T-helper 17 cell (primary cell): ENCODE measurements at places on chromosomes 3 and 15.
A peak's percentile ranks its signal among the peaks of the same experiment; 100 is the strongest.

GRCh38 chr15:34854232-34854631, 58.9 kb upstream of the ACTC1 start:
- no peaks in the 10 kb centered on the region for H3K36me3 ChIP-seq
- DNase-seq: no peak
- no peak overlapping the region for H3K4me3 ChIP-seq
- no peaks in the 10 kb centered on the region for H3K4me1 ChIP-seq

DNA sequence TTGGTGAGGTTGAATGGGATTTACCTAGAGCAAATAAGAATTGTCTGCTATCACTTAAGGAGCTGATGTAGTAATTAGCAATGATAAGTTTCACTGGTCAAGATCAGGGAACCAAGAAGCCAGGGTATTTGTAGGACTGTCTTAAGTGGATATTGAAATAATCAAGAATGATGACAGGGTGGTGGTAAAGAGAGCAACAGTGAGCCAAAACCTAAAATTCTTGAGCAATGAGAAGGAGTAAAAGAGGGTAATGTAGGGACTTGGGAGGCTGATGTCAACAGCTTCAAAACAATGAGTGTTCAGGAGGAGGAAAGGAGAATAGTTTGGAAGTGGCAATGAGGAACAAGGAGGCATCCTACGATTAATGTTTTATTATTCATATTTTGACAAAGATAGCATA, 31.5 kb upstream of the SLC2A2 start:
- no peaks in the 10 kb centered on the region for H3K4me1 ChIP-seq
- no peak for DNase-seq
- no peaks in the 10 kb centered on the region for H3K36me3 ChIP-seq
- H3K27me3 ChIP-seq: no peaks in the 10 kb centered on the region

GRCh38 chr3:166527325-166527724, 690.1 kb upstream of the BCHE start:
- H3K4me1 ChIP-seq: no peaks in the 10 kb centered on the region
- H3K4me3 ChIP-seq: no peak overlapping the region
- no peaks in the 10 kb centered on the region for H3K27me3 ChIP-seq
- no peak overlapping the region for H3K27ac ChIP-seq

GRCh38 chr3:42780892-42781700, 8.0 kb upstream of the CCDC13 start:
- no peak overlapping the region for H3K27ac ChIP-seq
- H3K4me3 ChIP-seq: no peak overlapping the region
- DNase-seq: no peak
- peaks cover 2% of the 10 kb centered on the region for H3K4me1 ChIP-seq
- H3K36me3 ChIP-seq: no peaks in the 10 kb centered on the region

- H3K4me3 ChIP-seq: peak overlapping the region; percentile 52
- no peaks in the 10 kb centered on the region for H3K27me3 ChIP-seq
- H3K27ac ChIP-seq: peak overlapping the region; percentile 88
- H3K4me1 ChIP-seq: peaks cover 9% of the 10 kb centered on the region
Observed at GRCh38 chr3:195259154-195259474, 11.8 kb downstream of the XXYLT1 start.

DNA sequence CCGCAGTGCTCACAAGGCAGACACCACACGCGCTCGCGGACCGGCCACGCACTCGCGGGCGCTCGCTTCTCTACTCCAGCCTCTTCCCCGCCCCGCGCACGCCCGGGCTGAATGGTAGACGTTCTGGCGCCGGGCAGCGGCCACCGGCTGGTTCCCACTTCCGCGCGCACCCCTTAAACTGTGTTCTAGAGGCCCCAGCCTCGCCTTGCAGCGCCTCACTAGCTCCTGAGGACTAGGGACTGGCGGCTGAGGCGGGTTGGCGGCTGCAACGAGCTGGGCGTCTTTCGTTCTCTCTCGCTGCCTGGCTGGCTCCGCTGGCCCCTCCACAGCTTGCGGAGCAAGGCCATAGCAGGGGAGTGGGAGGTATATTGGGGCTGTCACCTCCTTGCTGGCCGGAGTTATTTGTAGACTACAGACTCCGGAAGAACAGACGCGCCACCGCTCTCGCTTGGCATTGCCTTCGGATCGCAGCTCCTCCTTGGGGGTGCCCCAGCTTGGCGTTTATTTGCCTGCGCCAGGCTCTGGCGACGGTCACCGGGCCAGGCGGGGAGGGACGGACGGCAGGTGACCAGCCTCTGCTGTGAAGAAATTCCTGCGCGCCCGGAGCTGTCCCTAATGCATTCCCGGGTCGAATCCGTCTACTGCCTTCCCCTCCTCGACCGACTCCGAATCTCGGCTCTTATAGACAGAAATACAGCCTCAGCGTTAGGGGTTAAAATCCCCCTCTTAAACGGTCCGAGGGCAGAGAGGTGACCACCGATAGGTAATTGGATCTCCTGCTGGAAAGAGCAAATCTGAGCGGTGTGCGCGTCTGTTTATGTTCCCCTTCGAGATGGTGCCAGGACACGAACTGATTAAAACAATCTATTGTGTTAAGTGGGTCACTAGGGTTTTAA, 1.3 kb downstream of the GREM1 start:
- H3K27me3 ChIP-seq: peaks cover 64% of the 10 kb centered on the region
- DNase-seq: no peak
- H3K36me3 ChIP-seq: peaks cover 4% of the 10 kb centered on the region
- H3K27ac ChIP-seq: no peak overlapping the region
- H3K4me3 ChIP-seq: peak overlapping the region; percentile 70
- peaks cover 14% of the 10 kb centered on the region for H3K4me1 ChIP-seq

DNA sequence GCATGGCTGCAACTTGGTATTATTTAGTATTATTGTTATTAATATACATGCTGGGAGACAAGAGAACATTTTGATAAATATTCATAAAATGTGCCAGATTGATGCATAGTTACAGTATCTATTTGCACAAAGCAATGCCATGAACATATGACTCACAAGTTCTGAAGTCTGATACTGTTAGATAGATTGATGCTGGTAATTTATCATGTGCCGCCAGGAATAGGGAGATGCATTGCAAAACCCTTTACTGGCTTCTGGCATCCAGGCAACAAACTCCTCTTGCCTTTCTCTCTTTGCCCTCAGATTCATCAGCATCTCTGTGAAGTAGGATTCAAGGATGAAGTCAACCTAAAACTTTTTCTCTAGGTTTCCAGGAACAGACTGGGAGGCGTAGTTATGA, 41.0 kb upstream of the SLC25A26 start:
- DNase-seq: no peak
- H3K27ac ChIP-seq: no peak overlapping the region
- H3K4me1 ChIP-seq: no peaks in the 10 kb centered on the region
- peaks cover 9% of the 10 kb centered on the region for H3K27me3 ChIP-seq
- no peak overlapping the region for H3K4me3 ChIP-seq
- H3K36me3 ChIP-seq: no peaks in the 10 kb centered on the region

DNA sequence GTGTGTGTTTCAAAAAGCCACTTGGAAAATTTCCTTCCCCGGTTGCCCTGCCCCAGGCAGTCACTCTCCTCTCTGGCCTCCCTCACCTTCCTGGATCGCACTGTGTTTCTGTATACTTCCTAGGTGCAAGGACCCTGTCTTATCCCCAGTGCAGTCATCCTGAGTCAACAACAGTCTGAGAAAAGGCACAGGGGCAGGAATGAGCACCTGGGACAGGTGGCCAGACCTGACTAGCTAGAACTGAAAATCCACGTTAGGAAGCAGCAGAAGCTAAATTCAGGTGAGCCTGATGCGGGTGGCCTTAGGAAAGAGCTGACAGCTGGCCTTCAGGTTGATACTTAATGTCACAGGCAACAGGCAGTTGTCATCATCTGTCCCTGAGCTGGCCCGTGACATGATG, 62.9 kb upstream of the VGLL4 start:
- peaks cover 5% of the 10 kb centered on the region for H3K36me3 ChIP-seq
- no peaks in the 10 kb centered on the region for H3K27me3 ChIP-seq
- H3K4me1 ChIP-seq: peaks cover 2% of the 10 kb centered on the region
- H3K4me3 ChIP-seq: no peak overlapping the region
- no peak overlapping the region for H3K27ac ChIP-seq

DNA sequence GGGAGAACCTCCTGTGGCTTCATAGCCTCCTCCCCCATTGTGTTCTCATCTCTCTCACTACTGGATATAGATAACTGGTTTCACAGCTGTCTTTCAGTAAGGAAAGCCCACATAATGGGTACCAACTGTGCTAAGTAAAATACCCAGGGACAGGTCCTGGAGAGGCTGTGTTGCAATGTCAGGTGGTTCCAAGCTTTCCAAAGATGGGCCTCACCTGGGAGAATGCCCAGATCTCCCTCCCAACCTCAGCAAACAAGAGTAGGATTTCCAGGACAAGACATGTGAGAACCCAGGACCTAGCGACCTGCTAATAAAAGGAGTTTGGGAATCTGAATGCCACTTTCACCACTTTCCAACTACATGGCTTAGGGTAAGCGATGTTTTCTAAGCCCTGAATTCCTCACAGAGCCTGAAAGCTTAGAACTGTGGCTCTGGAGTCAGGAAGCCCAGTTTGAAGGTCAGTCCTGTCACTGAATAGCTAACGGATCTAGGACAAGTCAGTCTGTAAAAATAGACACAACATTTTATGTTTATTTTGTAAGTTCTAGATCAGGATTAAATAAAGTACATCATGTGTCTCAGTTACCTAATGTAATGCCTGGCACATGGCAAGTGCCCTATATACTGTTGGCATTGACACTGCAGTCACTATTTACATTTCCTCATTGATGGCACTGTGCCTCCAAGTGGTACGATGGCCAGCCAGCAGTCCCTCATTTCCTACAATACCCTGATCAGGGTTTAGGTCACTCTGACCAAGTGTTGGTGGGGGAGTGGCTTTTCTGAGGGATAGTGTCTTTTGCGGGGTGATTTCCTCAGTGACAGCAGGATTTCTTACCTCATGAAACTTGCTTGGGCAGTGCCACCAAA, 11.9 kb downstream of the CERS3 start:
- DNase-seq: no peak
- no peaks in the 10 kb centered on the region for H3K27me3 ChIP-seq
- no peak overlapping the region for H3K4me3 ChIP-seq
- H3K27ac ChIP-seq: no peak overlapping the region

DNA sequence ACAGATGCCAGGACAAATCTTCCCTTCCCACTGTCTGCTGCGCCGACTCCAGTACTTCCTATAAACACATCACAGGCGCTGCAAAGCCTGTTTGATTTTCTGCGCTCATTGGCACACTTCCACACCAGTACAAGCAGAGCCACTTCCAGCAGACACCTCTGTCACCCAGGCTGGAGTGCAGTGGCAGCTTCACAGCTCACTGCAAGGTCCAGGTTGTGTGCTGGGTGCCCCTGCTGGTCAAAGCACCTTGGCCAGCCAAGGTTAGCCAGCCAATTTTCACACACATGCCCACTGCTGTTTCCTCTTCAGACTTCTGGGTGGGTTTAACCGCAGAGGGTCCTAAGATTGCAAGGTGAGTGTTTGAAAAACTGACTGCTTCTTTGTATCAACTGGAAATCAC, 4.9 kb downstream of the CHDH start:
- peaks cover 49% of the 10 kb centered on the region for H3K27me3 ChIP-seq
- no peak for DNase-seq
- H3K36me3 ChIP-seq: no peaks in the 10 kb centered on the region
- H3K4me1 ChIP-seq: peaks cover 4% of the 10 kb centered on the region

- no peaks in the 10 kb centered on the region for H3K36me3 ChIP-seq
- no peak overlapping the region for H3K4me3 ChIP-seq
- H3K4me1 ChIP-seq: peaks cover 28% of the 10 kb centered on the region
- no peak for DNase-seq
Observed at GRCh38 chr3:115660646-115661337, 37.5 kb downstream of the GAP43 start.

GRCh38 chr15:48425051-48425450, 93.8 kb downstream of the DUT start:
- H3K36me3 ChIP-seq: peaks cover 2% of the 10 kb centered on the region
- peaks cover 22% of the 10 kb centered on the region for H3K27me3 ChIP-seq
- H3K4me3 ChIP-seq: no peak overlapping the region
- DNase-seq: no peak
- no peak overlapping the region for H3K27ac ChIP-seq
- no peaks in the 10 kb centered on the region for H3K4me1 ChIP-seq

GRCh38 chr3:151501923-151502632, 41.2 kb upstream of the IGSF10 start:
- no peaks in the 10 kb centered on the region for H3K4me1 ChIP-seq
- H3K4me3 ChIP-seq: no peak overlapping the region

DNA sequence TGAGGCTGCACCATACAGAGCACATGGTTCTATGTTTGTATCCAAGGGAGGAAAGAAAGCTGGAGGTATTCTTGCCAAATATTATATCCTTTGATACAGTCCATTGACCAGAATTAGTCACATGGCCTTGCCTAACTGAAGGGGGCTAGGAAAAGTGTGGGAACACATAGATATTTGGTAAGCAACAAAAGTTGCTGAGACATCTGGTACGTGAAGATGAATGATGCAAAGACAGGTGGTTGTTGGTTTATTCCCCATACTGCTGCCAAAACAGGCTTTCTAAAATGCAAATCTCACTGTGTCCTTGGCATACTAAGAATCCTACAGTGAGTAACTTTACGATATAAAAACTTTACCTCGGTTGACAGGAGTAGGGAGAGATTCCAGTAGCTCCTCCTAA, 162.2 kb downstream of the VGLL3 start:
- H3K36me3 ChIP-seq: no peaks in the 10 kb centered on the region
- no peak overlapping the region for H3K27ac ChIP-seq
- H3K4me1 ChIP-seq: no peaks in the 10 kb centered on the region
- H3K4me3 ChIP-seq: no peak overlapping the region
